ENCODE measurements at places on chromosomes 3 and 15.

DNA sequence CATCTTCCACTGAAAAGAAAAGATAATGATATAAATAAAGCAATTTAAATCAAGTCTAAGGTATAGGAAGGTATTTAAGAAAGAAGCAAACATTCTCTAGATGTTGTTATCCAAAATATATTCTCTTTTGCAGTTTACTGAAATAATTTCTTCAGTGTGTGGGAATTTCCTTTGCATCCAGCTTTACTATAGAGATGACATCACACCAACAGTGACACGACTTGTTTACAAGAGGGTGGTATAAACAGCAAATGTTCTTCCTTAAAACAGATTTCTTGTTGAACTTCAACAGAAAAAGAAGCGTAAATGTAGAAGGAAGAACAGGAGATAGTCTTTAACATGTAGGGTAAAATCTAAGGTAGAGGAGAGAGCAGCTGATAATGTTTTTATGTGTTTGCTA is 202.5 kb downstream of the ROBO2 start:
- no peak for DNase-seq

- no peak for DNase-seq
Observed at GRCh38 chr3:37906734-37907282, 45.1 kb downstream of the CTDSPL start.

- no peak for DNase-seq
Observed at GRCh38 chr15:47548231-47548630, 169.1 kb upstream of the SEMA6D start.

DNA sequence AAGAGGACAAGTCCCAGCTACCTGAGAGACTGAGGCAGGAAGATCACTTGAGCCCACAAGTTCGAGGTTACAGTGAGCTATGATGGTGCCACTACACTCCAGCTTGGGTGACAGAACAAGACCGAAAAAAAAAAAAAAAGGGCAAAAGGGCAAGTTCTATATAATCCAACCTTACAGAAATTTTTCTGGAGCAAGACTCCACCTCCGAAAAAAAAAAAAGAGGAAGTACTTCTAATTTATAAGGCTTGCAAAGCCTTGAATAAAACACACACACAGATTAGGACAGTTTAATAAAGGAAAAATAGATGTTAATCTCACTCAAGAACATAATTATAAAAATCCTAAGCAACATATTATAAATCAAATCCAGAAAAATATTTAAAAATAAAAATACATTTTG is 14.4 kb upstream of the XYLB start:
- no peak for DNase-seq

DNA sequence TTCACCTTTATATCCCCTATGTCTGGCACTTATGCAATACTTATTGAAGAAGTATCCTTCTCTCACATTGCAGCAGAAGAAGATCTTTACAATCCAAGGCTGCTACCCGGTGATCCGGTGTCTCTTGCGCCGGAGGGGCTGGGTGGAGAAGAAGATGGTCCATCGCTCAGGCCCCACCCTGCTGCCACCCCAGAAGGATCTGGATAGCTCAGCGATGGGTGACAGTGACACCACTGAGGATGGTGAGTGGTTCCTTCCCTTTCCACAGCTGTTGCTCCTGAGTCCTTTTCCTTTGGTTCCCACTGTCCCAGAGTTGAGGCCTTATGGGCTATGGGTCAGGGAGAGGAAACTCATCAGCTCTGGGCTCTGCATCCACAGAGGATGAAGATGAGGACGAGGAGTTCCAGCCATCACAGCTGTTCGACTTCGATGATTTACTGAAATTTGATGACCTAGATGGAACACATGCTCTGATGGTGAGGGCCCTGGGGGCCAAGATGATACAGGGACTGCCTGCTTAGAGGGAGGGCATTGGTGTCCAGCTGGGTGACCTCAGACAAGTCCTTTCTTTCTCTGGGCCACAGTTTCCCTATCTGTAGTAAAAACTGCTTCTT is 2.9 kb downstream of the TTLL3 start:
- no peak for DNase-seq

DNA sequence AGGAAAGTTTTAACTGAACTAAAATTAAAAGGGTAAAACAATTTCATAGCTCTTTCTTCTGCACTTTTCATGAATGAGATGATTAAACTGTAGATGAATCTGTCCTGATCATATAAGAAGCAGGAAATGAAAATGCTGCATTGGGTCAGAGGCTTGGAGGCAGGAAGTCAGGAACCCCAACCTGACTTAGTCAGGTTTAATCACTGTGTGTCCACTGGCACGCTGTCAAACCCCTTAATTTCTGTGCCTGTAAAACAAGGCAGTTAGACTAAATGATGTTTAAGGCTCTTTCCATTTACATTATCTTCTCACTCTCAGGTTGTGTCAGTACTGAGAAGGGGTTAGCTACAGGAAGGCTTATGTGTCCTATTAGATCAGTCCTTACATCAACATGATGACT is 193.3 kb upstream of the TTC14 start:
- DNase-seq: no peak

GRCh38 chr3:64351713-64352638 is 126.7 kb upstream of the PRICKLE2 start:
- DNase-seq: no peak

GRCh38 chr3:71579935-71580406 is 3.6 kb downstream of the FOXP1 start:
- no peak for DNase-seq

DNA sequence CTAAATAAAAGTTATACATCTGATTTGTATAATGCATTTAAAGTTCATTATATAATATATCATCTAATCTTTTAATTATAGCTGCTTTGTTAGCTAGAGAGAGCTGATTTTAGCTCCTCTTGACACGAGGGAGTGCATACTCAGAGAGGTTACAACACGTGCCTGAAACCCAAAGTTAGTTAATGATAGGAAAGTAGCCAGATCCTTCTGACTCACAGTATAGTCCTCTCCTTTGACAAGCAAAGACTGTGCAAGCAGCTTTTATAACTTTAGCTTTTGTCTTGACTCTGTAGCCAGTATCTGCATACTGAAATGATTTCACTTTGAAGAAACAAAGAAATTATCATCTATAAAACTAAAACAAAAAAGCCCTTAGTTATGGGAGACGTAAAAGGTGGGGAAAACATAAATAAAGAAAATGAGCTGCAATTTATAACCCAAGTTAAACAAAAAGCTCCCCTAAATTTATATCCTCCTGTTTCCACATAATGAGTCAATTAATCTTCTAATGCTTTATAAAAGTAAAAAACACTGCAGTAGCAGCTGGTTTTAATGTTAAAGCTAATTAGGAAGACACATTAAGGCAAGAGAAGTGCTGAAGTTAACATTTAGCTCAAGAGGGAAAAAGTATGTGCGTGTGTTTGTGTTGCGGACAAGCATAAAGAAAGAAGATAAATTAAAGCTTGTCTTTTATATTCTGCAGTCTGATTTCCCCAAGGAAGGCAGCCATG is 13.1 kb downstream of the GABRR3 start:
- DNase-seq: no peak

- no peak for DNase-seq
Observed at GRCh38 chr3:105402287-105402801, 35.6 kb downstream of the ALCAM start.

GRCh38 chr15:55734641-55735040 is 8.3 kb downstream of the PRTG start:
- DNase-seq: no peak

- peak; percentile 41 for DNase-seq
Observed at GRCh38 chr3:143970773-143971358, 757 bp upstream of the DIPK2A start.

- DNase-seq: no peak
Observed at GRCh38 chr3:107367353-107367752, 9.9 kb upstream of the CCDC54 start.

- DNase-seq: no peak
Observed at GRCh38 chr3:52420388-52420787, 24.5 kb downstream of the SEMA3G start.

- no peak for DNase-seq
Observed at GRCh38 chr3:82474711-82475110, 713.3 kb upstream of the GBE1 start.

- no peak for DNase-seq
Observed at GRCh38 chr15:94692710-94693109, 461.3 kb downstream of the MCTP2 start.

Data from NCI-H1694 treated with DMSO at 0.1 percent for 48 hours (cell line).